Stimulated activated naive B cell treated with anti-CD40 and anti-IgM and Interleukin-4, amounts not matched to agents 10 μg/mL and 1 μg/mL and 100 μg/mL, for 72 hours (primary cell): ENCODE measurements at places on chromosomes 6 and 20.
A peak's percentile ranks its signal among the peaks of the same experiment; 100 is the strongest.

- no peaks in the 10 kb centered on the region for H3K27me3 ChIP-seq
- H3K36me3 ChIP-seq, result peaks cover 18% of the 10 kb centered on the region
- no peak for DNase-seq
- H3K27ac ChIP-seq, result no peak overlapping the region
Measured at GRCh38 chr20:35260426-35260825, 17.5 kb downstream of the MMP24OS start.

- H3K27me3 ChIP-seq, result peaks cover 6% of the 10 kb centered on the region
- H3K4me3 ChIP-seq, result no peak overlapping the region
Measured at GRCh38 chr20:4060856-4061695, 45.7 kb upstream of the RNF24 start.

GRCh38 chr6:41637194-41638001 lies 870 bp upstream of the MDFI start:
- peak overlapping the region; percentile 72 for H3K4me3 ChIP-seq
- H3K4me1 ChIP-seq, result peaks cover 21% of the 10 kb centered on the region
- H3K27me3 ChIP-seq, result peaks cover 64% of the 10 kb centered on the region
- H3K27ac ChIP-seq, result no peak overlapping the region

GRCh38 chr6:170210026-170210390 lies 80.9 kb downstream of the DLL1 start:
- no peak overlapping the region for H3K4me3 ChIP-seq
- H3K27me3 ChIP-seq, result peaks cover 4% of the 10 kb centered on the region
- no peaks in the 10 kb centered on the region for H3K4me1 ChIP-seq

DNA sequence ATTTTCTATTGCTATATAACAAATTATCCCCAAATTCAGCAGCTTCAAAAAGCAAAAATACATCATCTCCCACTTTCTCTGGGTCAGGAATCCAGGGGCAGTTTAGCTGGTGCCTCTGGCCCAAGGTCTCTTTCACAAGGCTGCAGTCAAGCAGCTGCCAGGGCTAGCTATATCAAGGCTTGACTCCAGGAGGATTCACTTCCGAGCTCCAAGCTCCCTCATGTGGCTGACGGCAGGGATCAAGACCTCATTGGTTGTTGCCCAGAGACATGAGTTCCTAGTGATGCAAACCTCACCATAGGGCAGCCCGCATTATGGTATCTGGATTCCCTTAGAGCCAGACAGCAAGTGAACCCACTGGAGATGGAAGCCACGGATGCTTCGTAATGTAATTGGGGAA lies 1.3 kb upstream of the VNN1 start:
- no peak overlapping the region for H3K4me3 ChIP-seq
- peaks cover 14% of the 10 kb centered on the region for H3K4me1 ChIP-seq
- H3K27me3 ChIP-seq, result peaks cover 4% of the 10 kb centered on the region
- H3K36me3 ChIP-seq, result no peaks in the 10 kb centered on the region
- no peak overlapping the region for H3K27ac ChIP-seq

GRCh38 chr20:34415079-34415478 lies 52.0 kb downstream of the ITCH start:
- no peaks in the 10 kb centered on the region for H3K27me3 ChIP-seq
- peak overlapping the region; percentile 92 for H3K27ac ChIP-seq
- H3K36me3 ChIP-seq, result peaks cover 20% of the 10 kb centered on the region
- H3K4me3 ChIP-seq, result peak overlapping the region; percentile 66
- no peak for DNase-seq

GRCh38 chr20:18839507-18840247 lies 26.1 kb downstream of the SCP2D1 start:
- no peak overlapping the region for H3K27ac ChIP-seq
- peaks cover 11% of the 10 kb centered on the region for H3K27me3 ChIP-seq
- no peak for DNase-seq
- H3K4me3 ChIP-seq, result no peak overlapping the region

- H3K4me3 ChIP-seq, result no peak overlapping the region
- DNase-seq, result no peak
- H3K36me3 ChIP-seq, result no peaks in the 10 kb centered on the region
- peaks cover 14% of the 10 kb centered on the region for H3K4me1 ChIP-seq
Measured at GRCh38 chr20:2521369-2522305, 12.9 kb upstream of the ZNF343 start.

GRCh38 chr6:119340796-119341487 lies 8.6 kb downstream of the MAN1A1 start:
- no peak overlapping the region for H3K4me3 ChIP-seq
- DNase-seq, result no peak
- H3K4me1 ChIP-seq, result peaks cover 26% of the 10 kb centered on the region
- H3K27me3 ChIP-seq, result no peaks in the 10 kb centered on the region
- peaks cover 57% of the 10 kb centered on the region for H3K36me3 ChIP-seq

- peaks cover 19% of the 10 kb centered on the region for H3K27me3 ChIP-seq
- no peaks in the 10 kb centered on the region for H3K36me3 ChIP-seq
- no peaks in the 10 kb centered on the region for H3K4me1 ChIP-seq
- no peak for DNase-seq
- no peak overlapping the region for H3K27ac ChIP-seq
Measured at GRCh38 chr6:165770397-165771082, 107.5 kb upstream of the PDE10A start.

DNA sequence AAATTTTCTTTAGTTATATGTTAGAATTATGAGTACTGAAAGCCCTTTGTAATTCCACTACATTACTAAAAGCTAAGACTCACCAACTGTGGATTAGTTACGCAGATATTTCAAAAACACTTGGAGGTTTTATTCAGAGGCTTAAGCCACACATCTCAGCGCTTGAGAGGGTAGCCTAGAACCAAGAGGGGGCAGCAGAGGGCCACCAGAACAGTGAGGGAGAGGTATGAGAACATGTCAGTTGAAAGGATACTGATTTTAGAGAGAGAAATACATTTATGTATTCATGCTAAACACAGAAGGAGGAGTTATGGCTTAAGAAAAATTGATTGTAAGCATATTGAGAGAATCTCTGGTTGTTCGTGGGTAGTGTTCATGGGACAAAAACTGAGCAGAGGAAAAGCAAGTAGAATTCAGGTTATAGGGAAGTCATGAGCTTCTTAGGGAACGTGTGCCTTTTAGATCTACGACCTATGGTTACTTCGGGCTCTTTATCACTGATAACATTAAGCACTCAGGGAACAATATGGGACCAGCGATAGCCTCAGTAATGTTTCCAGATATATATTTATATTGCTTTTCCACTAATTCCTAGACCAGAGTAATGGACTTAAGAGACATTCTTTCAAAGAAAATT lies 20.4 kb upstream of the SERINC1 start:
- DNase-seq, result peak; percentile 47
- no peak overlapping the region for H3K27ac ChIP-seq
- H3K4me3 ChIP-seq, result no peak overlapping the region
- peaks cover 7% of the 10 kb centered on the region for H3K4me1 ChIP-seq
- H3K27me3 ChIP-seq, result no peaks in the 10 kb centered on the region
- H3K36me3 ChIP-seq, result no peaks in the 10 kb centered on the region

DNA sequence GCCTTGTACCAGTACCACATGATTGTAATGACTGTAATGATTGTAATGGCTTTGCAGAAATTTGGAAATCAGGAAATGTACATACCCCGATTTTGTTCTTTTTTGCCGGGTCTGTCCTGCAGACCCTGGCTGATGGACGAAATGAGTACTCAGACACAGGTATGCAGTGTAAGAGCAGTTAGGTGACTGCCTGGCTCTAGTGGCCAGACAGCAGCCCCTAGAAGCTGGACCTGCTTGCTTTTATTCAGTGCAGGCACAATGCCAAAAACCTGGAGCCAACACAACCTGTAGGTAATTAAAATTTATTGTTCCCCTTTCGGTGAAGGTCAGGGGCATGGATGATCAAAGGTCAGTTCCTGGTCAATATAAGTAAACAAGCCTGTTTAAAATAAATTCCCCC lies 346.0 kb downstream of the NKAIN2 start:
- H3K27me3 ChIP-seq, result no peaks in the 10 kb centered on the region
- no peak for DNase-seq
- no peak overlapping the region for H3K4me3 ChIP-seq
- no peaks in the 10 kb centered on the region for H3K4me1 ChIP-seq
- no peaks in the 10 kb centered on the region for H3K36me3 ChIP-seq
- H3K27ac ChIP-seq, result no peak overlapping the region

GRCh38 chr6:151179321-151179720 lies 60.4 kb upstream of the AKAP12 start:
- H3K4me3 ChIP-seq, result no peak overlapping the region
- DNase-seq, result no peak
- no peak overlapping the region for H3K27ac ChIP-seq
- H3K36me3 ChIP-seq, result no peaks in the 10 kb centered on the region
- no peaks in the 10 kb centered on the region for H3K4me1 ChIP-seq

DNA sequence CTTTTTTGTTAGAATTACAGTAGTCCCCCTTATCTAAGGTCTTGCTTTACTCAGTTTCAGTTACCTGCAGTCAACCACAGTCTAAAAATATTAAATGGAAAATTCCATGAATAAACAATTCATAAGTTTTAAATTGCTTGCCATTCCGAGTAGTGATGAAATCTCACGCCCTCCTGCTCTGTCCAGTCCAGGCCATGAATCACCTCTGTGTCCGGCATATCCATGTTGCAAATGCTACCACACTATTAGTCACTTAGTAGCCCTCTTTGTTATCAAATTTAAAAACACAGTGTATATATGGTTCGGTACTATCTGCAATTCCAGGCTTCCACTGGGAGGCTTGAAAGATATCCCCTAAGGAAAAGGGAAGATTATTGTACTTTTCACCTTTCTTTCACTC lies 164.6 kb upstream of the FAM83B start:
- H3K36me3 ChIP-seq, result no peaks in the 10 kb centered on the region
- H3K4me1 ChIP-seq, result no peaks in the 10 kb centered on the region
- no peak overlapping the region for H3K27ac ChIP-seq
- H3K4me3 ChIP-seq, result no peak overlapping the region
- H3K27me3 ChIP-seq, result no peaks in the 10 kb centered on the region

DNA sequence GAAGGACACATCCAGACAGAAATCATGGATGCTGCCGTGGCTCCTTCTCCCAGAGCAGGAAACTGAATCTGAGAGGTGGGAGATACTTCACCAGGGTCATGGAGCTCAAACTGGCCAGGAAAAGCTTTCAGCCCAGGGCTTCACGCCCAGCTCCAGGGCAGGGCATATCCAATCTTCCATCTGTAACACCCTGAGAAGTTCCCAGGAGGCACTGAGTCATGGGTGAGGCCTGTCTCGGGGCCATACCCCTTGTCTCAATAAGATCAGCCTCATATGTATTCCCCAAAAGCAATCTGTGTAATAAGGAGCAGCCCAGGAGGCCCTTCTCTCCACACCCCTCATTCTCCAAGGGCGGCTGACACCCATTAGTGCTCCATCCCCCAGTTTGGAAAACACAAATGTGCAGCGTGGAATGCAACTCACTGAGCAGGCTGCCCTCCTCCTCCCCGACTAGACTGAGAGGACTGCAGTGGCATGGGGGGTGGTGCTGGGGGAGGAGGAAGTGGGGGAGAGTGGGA lies 439.3 kb upstream of the SULF2 start:
- peaks cover 34% of the 10 kb centered on the region for H3K27me3 ChIP-seq
- no peak overlapping the region for H3K4me3 ChIP-seq
- H3K27ac ChIP-seq, result no peak overlapping the region
- no peaks in the 10 kb centered on the region for H3K4me1 ChIP-seq
- peaks cover 3% of the 10 kb centered on the region for H3K36me3 ChIP-seq

GRCh38 chr20:2167112-2167511 lies 65.5 kb downstream of the STK35 start:
- DNase-seq, result no peak
- no peak overlapping the region for H3K27ac ChIP-seq
- H3K4me3 ChIP-seq, result no peak overlapping the region
- H3K4me1 ChIP-seq, result peaks cover 11% of the 10 kb centered on the region
- peaks cover 7% of the 10 kb centered on the region for H3K27me3 ChIP-seq

GRCh38 chr6:90212274-90212673 lies 84.4 kb downstream of the BACH2 start:
- no peak overlapping the region for H3K4me3 ChIP-seq
- H3K36me3 ChIP-seq, result peaks cover 12% of the 10 kb centered on the region
- H3K27ac ChIP-seq, result peak overlapping the region; percentile 86
- no peaks in the 10 kb centered on the region for H3K27me3 ChIP-seq
- DNase-seq, result no peak
- peaks cover 58% of the 10 kb centered on the region for H3K4me1 ChIP-seq

DNA sequence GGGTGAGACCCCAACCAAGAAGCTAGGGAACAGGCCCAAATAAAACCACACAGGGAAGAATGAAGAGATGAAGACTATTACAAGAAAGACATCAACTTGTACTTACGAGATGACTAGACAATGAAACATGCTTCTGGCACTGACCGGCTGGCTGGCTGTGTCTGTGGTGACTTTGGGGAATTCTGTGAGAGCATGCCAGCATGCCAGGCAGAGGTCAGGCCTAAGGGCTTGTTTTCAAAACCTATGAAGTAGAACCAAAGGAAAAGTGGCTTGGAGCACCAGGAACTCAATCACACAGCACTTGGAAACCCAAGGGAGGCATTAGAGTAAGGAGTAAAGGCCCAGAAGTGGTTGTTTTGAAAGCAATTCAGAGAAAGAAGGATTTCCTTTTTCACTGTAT lies 28.4 kb upstream of the GSTA3 start:
- no peak overlapping the region for H3K27ac ChIP-seq
- H3K4me3 ChIP-seq, result no peak overlapping the region
- DNase-seq, result no peak
- no peaks in the 10 kb centered on the region for H3K4me1 ChIP-seq
- no peaks in the 10 kb centered on the region for H3K36me3 ChIP-seq

- H3K27ac ChIP-seq, result no peak overlapping the region
- no peaks in the 10 kb centered on the region for H3K36me3 ChIP-seq
- H3K4me1 ChIP-seq, result no peaks in the 10 kb centered on the region
- no peak overlapping the region for H3K4me3 ChIP-seq
- no peaks in the 10 kb centered on the region for H3K27me3 ChIP-seq
Measured at GRCh38 chr6:43120101-43120763, 44.1 kb downstream of the PTK7 start.
